Activated T-cell treated with anti-CD3 and anti-CD28 coated beads, Interleukin-2, amount 50 U/mL, for 4 hours (primary cell): ENCODE measurements at places on chromosomes 16 and 17. TPM values are rescaled to one million over a fixed set of nuclear protein-coding genes. Genes with fewer than 3 reads are reported as not detected.

DNA sequence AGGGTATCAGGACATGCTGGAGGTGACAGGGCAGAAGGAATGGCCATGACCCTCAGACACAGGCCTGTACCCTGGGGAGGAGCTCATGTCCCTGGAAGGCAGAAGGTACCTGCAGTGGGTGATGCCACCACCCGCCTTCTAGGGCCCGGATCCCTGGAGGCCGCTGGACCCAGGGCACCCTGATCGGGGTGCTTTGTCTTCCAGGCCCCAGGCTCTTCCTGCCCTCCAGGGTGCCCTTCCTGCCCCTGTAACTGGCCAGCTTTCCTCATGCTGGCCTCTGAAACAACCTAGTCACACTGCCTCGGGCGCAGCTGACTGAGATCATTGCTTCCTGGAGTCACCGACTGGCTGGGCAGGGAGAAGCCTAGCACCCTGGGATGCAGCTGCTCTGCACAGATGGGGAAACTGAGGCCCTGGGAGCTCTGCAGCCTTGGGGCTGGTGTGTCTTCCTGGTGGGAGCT is 5.8 kb downstream of the ADCY7 start:
- no peak for DNase-seq

DNA sequence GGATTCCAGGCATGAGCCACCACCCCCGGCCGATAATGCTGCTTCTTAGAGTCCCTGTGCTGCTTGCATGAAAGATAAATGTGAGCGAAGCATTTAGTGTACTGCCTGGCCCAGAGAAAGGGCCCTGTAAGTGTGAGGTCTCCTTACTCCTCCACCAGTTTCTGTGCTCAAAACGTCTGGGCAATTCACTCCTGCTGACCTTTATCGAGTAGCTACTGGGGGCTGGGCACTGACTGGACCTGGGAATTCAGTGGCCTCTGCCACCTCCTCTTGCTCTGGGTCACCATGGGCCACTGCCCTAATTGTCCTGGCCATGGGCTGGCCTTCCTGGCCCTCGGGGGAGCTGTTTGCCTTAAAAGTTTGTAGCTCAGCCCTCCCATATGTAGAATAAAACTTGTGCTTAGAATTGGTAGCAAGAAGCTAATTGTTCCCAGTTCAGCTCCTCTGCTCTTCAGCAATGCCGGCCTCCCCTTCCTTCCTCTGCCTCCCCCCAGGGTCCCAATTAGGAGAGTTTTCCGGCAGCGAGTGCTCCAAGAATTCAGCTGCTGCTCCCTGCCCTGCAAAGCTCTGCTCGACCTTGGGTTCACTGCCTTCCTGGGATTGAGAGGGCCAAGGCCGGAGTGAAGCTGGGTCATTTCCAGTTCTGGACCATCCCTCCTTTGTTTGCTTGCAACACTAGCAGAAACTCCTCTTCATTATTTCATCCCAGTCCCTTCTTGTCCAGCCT is 98.9 kb upstream of the CDC42EP4 start:
- no peak for DNase-seq

DNA sequence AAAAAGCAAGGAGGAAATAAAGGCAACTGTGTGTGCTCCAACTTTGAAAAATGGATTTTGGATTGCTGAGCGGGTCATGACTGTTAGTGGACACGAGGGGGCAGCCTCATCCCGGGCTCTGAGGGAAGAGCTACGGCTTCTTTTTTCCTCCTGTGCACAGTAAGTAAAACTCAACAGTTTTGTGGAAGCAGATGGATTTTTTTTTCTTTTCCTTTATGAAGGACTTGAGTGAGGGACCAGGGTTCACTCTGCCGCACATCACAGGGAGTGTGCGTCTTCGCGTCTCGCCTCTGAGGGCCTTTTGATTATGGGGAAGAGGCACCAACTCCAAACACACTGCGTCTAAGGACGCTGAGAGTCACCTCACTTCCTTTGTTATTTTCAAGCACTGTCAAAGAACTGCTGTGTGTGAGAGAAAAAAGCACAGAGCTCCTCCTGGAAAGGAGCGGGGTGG is 80.3 kb upstream of the GOT2 start:
- DNase-seq = no peak

Gene CYTH1
- 55.9 TPM for total RNA-seq
